GM12865 (cell line): ENCODE measurements at places on chromosomes 4 and X.

DNA sequence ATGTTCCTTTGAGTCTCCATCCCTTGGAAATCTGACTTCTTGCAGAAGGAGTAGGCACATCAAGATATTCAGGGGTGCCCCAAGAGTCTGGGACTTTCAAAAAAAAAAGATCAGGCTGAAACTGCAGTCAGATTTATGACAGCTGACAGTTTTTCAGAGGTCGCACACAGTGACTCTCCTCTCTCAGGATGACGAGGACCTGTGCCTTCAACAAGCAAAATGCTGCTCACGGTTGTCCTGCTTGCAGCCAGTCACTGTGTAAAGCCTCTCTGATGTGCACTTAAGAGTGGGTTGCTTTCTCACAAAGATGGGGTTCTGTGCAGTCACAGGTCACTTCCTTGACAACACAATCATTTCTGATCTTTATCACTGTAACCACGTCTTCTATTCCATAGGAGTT lies 178.2 kb downstream of the PTTG2 start:
- DNase-seq: peak; percentile 36

GRCh38 chr4:55874831-55875230 lies 21.4 kb downstream of the EXOC1 start:
- DNase-seq: no peak

DNA sequence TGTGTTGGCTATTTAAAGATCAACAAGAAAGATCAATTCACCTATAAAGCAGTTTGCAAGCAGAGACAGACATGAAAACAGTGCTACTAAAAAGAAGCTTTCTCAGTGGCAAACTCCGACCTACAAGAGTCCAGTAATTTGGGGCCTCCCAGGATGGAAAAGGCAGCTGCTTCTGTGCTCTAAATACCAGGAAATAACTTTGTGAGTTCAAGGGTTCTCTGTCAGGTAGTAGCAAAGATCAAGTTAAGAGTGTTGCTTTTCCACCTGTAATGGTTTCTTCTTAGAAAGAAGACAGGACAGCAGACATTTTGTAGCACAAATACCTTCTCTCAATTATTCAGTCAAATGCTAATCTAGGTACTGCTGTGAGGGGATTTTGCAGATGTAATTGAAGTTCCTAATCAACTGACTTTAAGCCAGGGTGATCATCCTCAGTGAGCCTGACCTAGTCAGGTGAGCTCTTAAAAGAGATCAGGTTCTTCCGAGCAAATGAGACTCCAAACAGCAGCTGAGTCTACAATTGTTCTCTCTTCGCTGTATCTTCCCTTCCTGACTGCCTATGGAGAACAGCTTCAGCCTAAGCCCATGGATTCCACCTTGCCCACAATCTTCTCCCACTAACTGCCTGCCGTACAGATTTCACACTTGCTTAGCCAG lies 13.5 kb downstream of the ANKRD17 start:
- DNase-seq: no peak

- peak; percentile 1 for DNase-seq
Measured at GRCh38 chr4:71907782-71908181, 123.9 kb upstream of the GC start.

GRCh38 chr4:62359441-62360155 lies 1159.5 kb downstream of the ADGRL3 start:
- no peak for DNase-seq

DNA sequence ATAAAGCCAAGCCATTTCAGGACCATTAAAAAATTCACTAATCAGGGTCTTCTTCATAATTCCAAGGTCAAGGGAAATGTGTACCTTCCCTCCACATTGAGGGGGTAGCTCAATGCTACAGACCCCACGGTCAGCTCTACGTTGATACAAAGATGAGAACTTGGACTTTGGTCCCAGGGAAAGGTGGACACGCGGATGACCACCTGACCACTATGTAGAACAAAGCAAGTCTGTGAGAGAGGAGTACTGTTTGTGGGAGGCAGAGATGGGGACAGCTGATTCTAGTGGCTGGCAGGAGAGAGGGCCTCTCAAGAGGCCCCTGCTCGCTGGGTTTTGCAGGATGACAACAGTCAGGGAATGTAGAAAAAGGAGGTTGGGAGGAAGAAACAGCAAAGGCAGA lies 58.0 kb downstream of the SLC2A9 start:
- DNase-seq: no peak
